ENCODE measurements at places on chromosomes 3 and 15.

GRCh38 chr3:140568842-140569520, 108.9 kb upstream of the TRIM42 start:
- DNase-seq = no peak

- DNase-seq = no peak
These were observed 518.2 kb upstream of the NAALADL2 start for GRCh38 chr3:174340624-174341587.

GRCh38 chr3:45832699-45833098, 9.2 kb downstream of the LZTFL1 start:
- DNase-seq = no peak

DNA sequence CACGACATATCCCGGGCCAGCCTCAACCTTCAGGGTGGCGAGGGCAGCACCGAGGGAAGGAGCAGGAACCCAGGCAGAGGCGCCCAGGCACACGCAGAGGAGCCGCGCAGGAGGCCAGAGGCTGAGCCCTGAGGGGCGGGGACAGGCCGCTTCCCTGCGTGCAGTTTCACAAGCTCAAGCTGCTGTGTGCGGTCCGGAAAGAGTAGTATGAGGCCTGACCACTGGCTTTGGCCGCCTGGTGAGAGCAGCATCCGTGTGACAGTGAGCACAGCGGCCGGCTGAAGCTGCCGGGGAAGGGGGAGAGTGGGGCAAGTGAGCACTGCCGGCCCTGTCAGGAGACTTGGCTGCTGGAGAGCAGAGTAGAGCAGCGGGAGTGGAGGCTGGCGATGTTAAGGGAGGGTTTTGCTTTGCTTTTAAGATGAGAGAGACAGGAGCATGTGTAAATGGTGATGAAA, 8.7 kb downstream of the ZDHHC19 start:
- DNase-seq = no peak

DNA sequence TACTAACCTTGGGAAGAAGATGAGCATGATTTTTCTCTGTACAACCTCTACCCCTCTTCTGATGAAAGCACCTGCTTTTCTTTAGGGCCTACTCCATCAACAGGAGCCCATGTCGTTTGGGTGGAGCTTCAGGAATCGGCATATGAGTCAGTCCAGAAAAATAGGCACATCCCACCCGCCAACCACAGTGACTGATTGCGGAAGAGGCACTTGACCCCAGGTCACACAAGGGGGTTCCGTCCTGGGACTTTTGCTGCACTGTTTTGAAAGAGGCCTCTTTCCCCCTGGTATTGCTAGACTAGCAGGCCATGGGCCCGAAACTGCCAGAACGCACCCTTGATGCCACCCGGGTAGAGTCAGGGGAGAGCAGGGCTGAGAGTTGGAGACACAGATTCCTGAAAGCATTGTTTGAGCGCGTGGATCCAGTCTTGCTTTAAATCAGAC, 19.3 kb upstream of the NRROS start:
- peak; percentile 21 for DNase-seq

GRCh38 chr3:122024800-122025199, 2.8 kb upstream of the ILDR1 start:
- DNase-seq = no peak

DNA sequence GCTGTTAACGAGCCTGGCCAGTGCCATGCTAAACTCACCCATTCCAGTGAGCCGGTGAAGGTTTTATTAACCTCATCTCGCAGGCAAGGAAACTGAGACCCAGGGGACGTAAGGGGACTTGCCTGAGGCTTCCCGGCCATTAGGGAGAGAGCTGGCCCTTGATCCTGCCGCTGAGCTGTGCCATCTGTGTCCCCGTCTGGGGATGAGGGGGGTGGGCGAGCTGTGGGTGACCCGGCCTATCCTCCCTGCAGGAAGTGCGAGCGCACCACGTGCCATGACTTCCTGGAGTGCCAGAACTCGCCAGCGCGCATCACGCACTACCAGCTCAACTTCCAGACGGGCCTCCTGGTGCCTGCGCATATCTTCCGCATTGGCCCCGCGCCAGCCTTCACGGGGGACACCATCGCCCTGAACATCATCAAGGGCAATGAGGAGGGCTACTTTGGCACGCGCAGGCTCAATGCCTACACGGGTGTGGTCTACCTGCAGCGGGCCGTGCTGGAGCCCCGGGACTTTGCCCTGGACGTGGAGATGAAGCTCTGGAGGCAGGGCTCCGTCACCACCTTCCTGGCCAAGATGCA, 88.5 kb downstream of the FBLN2 start:
- no peak for DNase-seq

All from stimulated activated naive CD4-positive, alpha-beta T cell treated with Interleukin-2 at 50 U/mL for 16 hours (primary cell).